ENCODE measurements at places on chromosomes 5 and 9.

DNA sequence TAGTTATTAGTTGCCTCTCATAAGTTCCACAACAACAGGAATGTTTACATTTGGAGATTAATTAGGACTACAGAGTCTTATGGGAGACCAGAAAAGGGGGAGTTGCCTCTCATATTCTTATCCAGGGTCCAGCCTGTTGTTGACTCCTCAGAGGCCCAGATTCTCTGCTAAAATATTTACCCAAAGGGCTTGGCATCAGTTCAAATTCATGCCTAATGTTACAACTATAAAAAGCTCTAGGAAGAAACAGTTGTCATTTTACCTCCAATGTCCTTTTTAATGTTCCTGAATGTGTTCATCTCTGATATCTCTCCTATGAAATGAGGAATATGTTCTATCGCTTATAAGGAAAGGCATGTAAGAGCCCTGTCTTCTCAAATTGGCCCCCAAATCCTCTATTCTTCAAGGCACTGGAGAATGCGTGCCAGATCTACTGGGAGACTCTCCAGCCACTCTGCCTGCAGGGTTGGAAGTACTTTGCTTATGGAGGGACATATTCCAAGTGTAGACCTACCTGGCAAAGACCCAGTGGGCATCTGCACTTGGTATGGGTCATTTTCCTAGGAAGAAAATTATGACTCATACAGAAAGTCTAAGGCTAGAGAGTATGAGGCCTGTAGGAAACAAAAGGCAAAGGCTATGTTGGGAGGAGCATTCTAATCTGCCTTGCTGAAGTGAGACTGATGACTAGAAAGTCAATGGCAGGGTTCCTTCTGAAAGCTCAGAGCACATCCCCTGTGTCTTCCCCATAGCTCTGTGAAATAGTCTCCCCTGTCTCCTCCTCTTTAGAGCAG, 192.6 kb downstream of the ESM1 start:
- no peak for DNase-seq

GRCh38 chr9:105236261-105236660, 8.2 kb upstream of the SLC44A1 start:
- DNase-seq = no peak

DNA sequence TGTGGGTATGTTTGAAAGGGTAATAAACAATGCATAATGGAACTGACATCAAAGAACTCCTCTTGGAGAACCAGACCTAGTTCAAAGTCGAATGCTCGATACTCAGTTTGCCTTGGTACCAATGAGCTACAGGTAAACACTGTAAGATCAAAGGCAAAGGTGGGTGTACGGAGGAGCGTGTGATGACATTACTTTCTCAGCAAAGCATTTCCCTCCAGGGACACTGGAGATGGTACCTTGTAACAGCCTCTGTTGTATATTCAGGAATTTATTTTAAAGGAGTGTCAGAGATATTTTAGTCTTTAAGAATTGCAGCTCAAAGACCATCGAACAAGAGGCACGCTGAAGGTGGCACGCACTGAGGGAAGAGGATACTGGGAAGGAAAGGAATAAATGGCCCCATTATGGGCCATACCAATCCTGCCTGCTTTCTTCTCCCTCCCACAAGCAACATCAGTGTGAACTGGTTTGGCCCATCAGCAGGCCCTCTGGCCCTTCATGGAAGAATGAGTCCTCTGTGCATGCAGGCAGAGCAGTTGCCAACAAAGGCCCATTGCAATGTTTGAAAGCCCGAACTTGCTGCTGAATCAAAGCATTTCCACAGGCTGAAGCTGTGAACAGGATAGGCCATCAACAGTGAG, 410.2 kb downstream of the ACTL7B start:
- no peak for DNase-seq

DNA sequence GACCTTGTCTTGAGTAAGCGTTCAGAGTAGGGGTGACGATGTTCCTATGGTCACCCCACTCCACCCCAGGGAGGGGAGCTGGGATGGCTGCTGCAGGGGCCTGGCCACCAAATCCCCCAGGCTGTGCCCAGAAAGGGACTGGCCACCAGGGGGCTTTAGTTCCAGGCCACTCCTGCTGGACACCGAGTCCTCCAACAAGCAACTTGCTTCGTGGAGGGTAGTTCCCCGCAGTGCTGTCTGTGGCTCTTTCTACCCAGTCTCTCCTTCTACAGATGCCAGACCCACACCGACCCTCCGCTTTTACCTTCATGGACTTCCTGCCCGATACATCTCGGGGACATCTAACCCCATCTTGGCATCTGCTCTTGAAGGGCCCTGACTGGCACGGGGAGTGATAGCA, 35.7 kb upstream of the GABRP start:
- DNase-seq = no peak

DNA sequence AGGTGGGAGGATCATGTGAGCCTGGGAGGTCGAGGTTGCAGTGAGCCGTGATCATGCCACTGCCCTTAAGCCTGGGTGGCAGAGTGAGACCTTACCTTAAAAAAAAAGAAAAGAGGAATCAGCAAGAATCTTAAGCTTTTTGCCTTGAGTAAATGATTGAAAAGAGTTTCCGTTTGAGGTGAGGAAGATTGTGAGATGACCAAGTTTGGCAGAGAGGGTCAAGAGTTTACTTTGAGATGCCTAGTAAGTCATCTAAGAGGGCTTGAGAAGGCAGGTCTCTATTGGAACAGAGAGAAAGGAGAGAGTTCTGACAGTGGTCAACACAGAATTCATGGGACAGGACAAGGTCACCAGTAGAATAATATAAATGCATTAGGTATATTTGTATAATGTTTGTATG, 572.1 kb downstream of the TLE4 start:
- no peak for DNase-seq

- DNase-seq = no peak
Observed at GRCh38 chr5:153777681-153778581, 260.8 kb downstream of the FAM114A2 start.

DNA sequence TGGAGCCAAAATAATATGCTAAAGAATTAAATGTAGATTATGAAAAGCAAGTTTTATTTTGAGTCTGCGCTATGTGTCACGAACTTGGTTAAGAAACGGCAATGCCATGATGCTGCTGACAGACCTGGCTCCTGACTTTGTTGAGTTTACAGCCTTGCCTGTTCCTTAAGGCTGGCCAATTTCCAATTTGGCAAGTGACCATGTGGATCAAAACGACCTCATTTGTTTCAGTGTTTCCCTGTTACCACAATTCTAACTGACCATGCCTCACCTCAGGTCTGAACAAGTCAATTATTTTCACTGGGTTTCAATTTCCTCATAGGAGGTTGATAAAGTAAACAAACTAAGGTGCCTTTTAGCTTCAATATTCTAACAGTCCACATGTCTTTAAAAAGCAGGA, 461.4 kb downstream of the ZNF608 start:
- no peak for DNase-seq

DNA sequence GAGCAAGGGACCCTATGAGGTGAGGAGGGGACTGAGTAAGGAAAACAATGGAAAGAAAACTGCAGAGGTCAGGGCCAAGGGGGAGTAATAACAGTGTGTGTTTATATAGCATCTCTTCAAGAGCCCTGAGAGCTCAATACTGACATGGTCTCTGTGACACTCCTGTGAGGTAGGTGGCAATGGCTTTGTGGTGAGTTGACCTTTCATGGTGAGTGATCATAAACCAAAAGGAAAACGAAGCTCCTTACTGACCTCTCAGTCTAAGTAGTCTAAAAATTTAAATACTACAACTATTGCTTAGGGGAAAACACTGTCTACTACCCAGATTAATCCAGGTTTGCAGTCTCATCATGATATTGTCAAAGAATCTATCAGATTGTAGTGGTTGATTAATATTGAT, 130.9 kb downstream of the SNCAIP start:
- no peak for DNase-seq

DNA sequence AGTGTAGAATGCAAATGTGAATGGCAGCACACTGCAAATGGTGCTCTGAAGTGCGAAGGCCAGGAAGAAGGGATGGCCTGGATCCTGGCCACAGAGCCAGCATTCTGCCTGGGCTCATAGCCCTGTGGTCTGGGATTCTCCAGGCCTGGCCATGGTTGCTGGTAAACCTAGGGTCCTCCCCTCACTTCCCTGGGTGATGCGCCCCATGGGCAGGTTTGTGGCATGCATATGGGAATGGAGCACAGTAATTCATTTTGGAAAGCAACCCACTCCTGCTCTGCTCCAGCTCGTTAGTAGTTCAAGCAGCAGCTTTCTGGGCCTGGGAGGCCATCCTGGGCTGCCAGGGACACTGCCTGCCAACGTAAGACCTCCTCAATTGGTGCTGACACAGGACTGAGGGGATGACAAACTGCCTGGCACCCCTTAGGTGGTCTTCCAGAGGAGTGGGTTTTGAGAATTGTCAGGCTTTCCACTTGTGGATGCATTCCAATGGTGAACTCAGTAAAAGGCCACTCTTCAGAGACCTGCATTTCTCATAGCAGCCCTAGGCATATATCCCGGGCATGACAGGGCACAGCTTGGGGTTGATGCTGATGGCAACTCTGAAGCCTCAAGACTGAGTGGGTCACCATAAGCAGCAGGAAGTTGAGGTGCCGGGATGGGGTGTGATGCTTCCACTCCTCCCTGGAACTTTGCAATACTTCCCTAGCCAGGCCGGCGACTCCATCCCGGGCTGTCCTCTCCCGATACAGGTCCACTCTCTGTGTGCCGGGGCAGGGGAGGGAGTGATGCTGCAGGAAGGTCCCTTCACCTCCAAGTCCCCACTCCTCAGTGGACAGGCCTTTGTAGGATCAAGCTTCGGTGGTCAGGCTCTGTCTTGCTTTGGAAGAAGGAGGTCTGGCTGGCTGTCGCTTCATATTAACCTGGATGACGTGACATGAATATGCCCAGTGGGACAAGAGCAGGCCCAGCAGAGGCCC, 1.2 kb upstream of the SLC25A48 start:
- DNase-seq = no peak

DNA sequence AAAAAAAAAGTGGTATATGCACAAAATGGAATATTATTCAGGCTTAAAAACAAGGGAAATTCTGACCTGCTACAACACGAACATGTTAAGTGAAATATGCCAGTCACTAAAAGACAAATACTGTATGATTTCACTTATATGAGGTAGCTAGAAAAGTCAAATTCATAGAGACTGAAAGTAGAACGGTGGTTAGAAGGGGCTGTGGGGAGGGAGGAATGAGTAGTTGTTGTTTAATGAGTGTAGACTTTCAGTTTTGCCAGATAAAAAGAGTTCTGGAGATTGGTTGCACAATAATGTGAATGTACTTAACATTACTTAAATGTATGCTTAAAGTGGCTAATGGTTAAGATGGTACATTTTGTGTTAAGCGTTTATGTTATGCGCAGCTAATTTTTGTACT, 79.5 kb upstream of the IL12B start:
- DNase-seq = no peak

DNA sequence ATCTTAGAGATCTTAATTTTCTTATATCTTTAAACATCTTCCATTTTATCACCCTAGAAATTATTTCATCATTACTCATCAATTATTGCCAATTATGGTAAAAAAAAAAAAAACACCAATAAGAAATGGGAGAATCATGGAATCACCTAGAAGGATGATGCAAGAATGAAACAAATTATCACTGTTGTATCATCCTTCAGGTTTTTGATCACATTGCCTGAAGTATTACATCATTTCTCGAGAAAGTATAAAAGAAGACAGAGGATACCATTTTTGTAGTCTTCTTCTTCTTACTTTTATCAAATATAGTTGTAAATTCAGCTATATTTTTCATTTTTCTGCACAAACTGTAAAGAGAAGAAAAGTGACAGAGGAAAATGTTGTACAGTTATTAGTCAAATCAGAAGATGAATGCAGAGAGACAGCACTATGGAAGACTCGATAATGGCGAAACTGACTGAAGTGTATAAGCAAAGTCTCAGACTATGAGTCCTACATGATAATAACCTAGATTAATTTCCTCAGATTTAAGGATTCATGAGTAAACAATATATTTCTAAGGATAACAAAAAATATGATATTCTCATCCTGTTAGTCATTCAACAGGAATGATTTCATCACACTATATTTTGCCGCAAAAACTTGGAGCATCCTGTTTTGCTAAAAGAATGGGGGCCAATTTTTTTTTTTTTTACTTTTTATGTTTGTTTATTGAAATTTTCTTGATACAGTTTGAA, 5.9 kb upstream of the STC2 start:
- peak; percentile 75 for DNase-seq

GRCh38 chr5:14706615-14707021, 42.1 kb downstream of the OTULIN start:
- no peak for DNase-seq

- DNase-seq = no peak
Observed at GRCh38 chr5:116883875-116884274, 309.3 kb upstream of the SEMA6A start.

- no peak for DNase-seq
Observed at GRCh38 chr5:45609661-45610060, 86.5 kb downstream of the HCN1 start.

GRCh38 chr9:22446589-22446949, at the start of gene DMRTA1:
Gene DMRTA1, plus strand, starts transcription at chr9:22446824. Its CDS starts 242 bp downstream, at chr9:22447066.
- no peak for DNase-seq

DNA sequence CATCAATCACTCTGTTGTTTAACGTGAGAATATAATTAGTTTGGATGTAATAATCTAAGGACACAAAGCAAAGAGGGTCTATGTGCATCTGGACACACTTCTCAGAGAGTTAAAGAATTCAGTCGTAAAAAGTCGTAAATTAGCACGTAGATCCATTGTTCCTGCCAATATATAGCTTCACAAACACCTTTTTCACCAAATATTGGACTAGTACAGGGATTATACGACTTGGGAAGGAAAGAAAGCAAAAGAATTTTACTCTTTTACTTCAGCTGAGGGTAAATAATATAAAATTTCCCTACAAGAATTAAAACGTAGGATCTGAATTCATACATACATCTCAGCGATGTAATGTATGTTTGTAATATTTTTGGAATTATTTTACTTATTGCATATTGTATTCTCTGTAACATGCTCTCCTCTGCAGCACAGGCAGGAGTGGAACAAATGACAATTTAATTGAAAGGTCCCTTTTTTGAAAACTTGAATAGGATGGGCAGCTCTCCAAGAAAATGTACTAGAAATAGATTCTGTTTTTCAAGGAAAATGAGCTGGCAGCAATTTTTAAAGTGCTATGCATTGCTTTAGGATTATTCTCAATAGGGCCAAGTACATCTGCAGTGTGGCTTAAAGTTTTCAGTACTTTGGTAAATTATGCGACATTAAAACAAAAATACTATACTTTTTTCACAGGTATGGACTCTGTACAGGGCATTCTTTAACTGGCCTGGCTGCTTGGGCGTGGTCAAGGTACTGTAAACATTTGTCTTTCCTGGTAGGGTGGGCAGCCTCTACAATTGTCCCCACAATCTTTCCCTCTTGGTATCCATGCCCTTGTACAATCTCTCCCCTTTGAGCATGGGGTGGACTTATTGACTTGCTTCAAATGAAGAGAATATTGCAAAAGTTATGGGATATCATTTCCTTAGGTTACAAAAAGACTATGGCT, 39.7 kb upstream of the HSD17B4 start:
- DNase-seq = no peak

DNA sequence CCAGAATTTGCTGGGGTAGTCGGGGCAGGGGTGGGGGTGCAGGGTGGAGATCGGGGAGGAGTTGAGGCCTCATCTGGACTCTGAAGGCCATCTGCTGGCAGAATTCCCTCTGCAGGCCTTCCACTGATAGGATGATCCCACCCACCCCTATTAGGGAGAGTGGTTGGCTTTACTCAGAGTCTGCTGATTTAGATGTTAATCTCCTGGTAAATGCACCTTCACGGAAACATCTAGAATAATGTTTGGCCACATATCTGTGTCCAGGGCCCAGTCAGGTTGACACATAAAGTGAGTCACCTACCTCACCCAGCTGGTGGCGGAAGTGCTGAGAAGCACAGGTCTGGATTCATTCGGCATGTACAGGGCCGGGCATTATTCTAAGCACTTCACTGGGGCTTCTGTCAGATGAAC, 50.0 kb downstream of the DAPK1 start:
- no peak for DNase-seq
